ENCODE measurements at places on chromosomes 3 and 15.
A peak's percentile ranks its signal among the peaks of the same experiment; 100 is the strongest.

DNA sequence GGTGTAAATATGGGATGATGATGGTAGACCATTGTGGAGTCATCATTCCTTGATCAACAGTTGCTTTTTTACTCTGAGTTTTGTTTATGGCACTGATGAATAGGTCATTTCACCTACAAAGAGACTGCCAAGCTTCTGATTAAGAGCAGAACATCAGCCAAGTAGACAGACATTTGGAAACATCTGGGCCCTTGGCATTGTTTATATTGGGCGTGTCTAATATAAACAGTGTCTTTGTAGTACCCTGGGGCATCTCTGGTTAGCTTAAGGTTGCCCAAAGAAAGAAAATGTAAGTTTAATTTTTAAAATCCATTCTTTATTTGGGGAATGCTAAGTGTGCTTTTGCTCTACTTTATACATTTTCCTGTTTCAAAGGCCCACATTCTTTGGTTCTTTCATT is 377.0 kb downstream of the FEZF2 start:
- DNase-seq = no peak

- no peak for DNase-seq
These were observed 657.3 kb upstream of the TGFBR2 start for GRCh38 chr3:29949131-29949530.

GRCh38 chr3:98240131-98240530 is 23.9 kb upstream of the OR5H6 start:
- DNase-seq = no peak

- peak; percentile 76 for DNase-seq
These were observed 15.8 kb upstream of the STIMATE start for GRCh38 chr3:52912885-52913731.

Data from hematopoietic multipotent progenitor cell treated with erythropoietin and hydrocortisone succinate and interleukin-3 and kit ligand, for 17 days (in vitro differentiated cells).